Globus pallidus (tissue), 1 donor: ENCODE measurements at places on chromosomes 2 and 18.

DNA sequence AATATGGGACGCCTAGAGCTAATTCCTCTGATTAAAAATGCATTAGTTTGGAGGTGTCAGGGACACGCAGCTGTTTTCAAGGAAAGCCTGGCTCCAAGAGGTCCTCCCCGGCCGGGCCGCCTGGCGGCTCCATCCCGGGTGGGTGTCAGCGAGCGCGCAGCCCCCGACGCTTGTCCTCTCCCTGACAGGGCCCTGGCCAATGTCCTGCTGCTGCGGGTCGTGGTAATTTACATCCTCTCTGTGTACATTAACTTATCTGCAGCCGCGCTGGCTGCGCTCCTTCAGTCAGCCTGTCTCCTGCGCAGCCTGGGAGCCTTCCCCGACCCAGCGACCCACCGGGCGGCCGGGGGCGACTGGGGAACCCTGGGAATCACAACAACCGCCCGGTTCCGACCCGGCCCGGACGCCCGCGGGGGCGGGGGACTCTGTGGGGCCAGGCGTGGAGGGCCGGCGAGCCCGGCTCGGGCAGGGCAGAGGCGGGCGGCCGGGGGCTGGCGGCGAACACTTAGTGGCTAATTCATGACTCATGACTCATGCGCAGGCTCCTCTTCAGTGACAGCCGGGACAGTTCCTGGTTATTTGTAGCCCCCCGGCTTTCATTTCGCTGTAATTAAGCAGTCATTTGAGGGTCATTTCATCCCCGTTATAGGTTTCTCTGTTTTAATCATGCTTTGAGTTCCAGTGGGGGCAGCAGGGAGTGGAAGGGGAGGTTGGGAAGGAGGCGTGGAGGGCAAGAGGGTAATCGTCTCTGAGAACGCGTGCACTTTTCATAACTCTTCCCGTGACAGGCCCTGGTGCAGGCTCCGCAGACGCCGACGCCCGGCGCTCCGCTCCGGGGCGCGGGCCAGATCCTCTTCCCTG, 141.9 kb upstream of the CTAGE1 start:
- no peak for DNase-seq

DNA sequence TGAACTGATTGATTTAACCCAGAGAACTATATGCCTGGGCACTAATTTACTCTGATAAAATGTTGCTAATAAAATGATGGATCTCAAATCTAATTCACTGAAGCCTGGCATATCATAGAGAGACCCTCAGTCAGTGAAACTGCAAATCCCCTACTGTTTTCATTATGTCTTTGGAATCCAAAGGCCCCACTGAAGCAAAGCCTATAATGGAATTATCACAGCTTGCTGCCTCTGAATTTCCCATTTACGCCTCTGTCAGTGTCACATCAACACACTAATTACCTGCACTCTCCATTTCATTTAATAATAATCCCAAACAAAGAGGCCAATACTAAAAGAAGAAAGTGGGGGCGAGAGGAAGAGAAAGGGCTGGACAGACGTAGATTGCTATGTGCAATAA, 470.9 kb downstream of the MBD2 start:
- no peak for DNase-seq

DNA sequence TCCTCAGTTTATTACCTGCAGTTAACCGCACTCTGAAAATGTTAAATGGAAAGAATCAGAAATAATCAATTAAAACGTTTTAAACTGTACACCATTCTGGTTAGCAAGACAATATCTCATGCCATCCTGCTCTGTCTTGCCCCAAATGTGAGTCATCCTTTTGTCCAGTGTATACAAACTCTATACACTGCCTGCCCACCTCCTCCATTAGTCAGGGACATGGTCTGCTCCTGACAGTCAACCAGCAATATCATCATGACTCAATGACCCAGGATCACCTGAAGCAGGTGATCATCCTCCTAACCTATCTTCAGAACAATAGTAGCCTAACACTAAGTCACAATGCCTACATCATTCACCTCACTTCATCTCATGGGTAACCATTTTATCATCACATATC, 214.7 kb downstream of the KCNH7 start:
- DNase-seq: no peak

- DNase-seq: no peak
Measured at GRCh38 chr2:9463698-9464034, 10.7 kb upstream of the IAH1 start.

GRCh38 chr2:128371248-128371630, 52.6 kb upstream of the HS6ST1 start:
- DNase-seq: no peak

DNA sequence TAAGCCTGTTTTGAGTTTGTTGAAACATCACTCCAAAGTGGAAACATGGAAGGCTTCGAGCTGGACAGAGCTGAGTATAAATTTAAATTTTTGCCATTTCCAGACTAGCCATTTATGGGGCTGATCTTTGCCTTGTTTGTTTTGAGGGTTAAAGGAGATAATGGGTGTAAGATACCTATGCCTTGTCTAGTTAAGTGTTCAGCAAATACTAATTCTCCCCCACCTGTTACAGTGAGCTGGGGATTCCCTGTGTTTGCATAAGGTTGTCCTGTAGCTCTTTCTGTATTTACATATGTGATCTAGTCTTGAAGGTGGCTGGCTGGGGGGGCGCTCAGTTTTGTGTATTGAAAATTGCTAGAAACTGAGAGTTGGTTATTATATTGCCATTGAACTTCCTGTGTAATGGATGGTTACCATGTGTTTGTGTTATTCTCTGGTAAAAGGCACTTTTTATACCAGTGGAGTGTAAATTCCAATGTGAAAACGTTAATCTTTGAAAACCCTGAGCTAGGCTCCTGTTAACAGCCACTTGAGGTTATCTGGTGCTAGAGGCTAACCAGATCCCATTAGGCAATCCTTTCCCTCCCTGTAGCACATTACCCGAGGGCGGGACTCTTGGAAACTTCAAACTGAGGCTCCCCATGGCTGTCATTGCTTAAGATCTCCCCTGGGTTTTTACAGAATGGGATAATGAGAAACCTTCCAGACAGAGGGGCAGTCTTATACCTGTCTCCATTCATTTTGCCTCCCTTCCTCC, 26.7 kb downstream of the TANC1 start:
- DNase-seq: no peak

DNA sequence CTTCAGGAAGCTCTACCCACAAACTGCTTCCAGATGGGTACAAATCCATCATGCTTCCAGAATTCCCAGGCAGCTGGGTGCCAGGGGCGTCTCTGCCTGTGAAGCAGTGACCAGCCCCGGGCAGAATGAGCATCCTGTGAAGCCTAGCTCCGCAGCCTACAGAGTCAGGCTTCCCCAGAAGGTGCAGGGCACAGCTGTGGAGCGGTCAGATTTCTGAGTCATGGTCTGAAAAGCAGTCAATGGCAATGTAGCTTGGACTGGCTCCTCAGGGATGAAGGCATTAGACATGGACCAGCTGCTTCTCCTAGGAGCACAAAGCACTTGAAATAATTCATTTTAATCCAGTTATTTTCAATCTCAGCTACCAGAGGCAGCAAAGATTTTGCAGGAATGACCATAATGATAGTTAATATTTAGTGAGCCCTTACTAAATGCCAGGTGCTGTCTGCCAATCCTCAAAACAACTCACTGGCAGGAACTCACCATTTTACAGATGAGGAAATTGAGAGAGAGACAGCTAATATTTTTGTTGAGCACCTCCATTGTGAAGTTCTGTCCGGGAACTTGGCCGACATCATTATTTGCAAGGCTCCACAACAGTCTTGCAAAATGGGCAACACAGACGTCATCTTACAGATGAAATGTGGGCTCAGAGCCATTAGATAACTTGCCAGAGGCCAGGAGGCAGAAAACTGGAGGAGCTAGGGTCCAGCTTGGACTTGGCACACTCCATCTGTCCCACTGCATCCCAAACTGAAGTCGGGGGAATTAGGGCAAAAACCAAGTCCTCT, 31.7 kb downstream of the ACMSD start:
- peak; percentile 24 for DNase-seq

- DNase-seq: peak; percentile 62
Measured at GRCh38 chr2:241546771-241547498, 11.6 kb upstream of the BOK start.

DNA sequence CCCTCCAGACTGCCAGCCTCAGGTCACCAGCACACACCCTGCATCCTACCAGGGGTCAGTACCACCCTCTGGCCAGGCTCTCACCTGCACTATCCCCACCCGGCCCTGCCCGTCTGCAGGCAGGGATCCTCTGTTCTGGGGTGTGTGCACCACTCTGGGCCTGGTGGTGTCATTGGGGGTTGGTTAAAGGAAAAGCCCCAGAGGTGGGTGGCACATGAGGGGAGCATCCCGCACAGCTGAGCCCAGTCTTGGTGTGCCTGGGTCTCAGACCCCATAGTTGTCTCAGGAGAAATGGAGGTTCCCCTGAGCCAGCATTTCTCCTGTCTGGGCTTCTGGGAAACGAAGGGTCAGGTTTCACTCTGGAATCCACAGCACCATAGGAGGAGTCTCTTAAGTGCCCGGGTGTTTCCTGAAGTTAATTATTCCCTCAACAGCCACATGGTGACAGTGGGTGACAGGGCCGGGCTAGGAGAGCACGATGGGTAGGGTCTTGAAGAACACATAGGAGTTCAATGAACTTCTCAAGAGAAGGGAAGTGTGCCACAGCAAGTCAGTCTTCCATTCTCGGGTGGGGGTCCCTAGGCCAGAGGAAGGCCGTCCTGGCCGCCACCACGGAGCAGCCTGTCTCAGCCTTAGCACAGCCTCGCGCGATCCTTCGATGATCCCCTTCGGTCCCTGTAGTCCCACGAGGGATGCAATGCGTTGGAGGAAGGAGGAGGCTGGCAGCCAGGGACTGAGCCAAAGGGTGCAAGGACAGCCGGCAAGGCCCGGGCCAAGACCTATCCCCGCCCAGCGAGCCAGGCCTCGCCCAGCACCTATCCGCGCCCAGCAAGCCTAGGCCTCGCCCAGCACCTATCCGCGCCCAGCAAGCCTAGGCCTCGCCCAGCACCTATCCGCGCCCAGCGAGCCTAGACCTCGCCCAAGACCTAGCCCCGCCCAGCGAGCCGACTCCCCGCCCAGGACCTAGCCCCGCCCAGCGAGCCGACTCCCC, 1.1 kb upstream of the FARP2 start:
- DNase-seq: no peak

DNA sequence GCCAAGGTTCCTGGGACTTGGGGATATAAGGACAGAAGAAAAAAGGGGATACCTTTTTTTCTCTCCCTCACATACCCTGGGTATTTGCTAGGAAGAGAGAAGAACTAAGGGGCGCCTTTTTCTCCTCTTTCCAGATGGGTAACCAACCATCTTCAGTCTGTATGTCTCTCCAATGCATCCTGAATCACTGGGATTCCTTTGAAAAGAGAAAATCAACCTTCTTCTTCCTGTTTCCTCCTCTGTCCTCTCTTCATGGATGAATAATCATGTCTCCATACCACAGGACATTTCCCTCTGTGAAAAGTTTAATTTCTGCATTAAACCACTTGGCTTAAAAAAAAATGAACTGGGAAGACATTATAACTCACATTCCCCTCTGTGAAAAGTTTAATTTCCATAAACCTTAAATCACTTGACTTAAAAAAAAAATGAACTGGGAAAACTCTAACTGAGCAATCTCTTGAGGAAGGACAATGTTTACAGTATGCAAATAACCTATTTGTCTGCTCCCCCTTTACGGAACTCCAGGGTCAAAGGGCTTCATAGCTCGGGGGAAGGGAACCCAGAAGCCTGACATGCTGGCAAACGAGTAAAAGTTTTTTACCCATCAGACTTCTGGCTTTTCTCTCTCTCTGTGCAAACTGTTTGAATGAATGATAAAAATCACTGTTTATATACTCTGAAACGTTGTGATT, 56.7 kb upstream of the FAM98A start:
- DNase-seq: no peak
